ENCODE measurements at places on chromosomes 2 and 18.

- H3K27ac ChIP-seq, result peak overlapping the region; percentile 78
- no peak overlapping the region for H3K4me3 ChIP-seq
- H3K36me3 ChIP-seq, result no peaks in the 10 kb centered on the region
- peaks cover 17% of the 10 kb centered on the region for H3K4me1 ChIP-seq
- H3K27me3 ChIP-seq, result no peaks in the 10 kb centered on the region
- peak; percentile 66 for DNase-seq
Observed at GRCh38 chr2:163347982-163348856, 387.6 kb downstream of the FIGN start.

DNA sequence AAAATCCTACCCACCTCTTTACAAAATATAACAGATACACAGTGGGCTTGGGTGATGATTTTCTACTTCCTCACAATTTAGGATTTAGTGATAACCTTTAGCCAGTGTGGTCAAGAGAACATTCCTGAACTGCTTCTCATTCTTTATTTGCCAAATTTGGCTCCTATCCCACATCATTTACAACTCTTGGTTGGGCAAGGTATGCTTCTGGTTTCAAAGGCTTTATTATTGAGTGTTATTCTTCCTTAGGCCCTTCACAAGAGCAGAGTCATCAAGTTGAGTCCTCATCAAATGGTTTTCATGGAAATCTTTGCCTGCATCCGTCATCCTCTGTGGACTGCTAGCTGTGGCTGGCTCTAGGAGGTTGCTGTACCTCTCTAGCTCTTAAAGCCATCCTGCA is 472.0 kb upstream of the ETAA1 start:
- H3K4me1 ChIP-seq, result no peaks in the 10 kb centered on the region
- DNase-seq, result no peak
- no peak overlapping the region for H3K4me3 ChIP-seq
- H3K27ac ChIP-seq, result no peak overlapping the region
- H3K27me3 ChIP-seq, result no peaks in the 10 kb centered on the region

GRCh38 chr2:187567126-187567525 is 12.9 kb upstream of the TFPI start:
- no peak for DNase-seq
- H3K4me3 ChIP-seq, result no peak overlapping the region

DNA sequence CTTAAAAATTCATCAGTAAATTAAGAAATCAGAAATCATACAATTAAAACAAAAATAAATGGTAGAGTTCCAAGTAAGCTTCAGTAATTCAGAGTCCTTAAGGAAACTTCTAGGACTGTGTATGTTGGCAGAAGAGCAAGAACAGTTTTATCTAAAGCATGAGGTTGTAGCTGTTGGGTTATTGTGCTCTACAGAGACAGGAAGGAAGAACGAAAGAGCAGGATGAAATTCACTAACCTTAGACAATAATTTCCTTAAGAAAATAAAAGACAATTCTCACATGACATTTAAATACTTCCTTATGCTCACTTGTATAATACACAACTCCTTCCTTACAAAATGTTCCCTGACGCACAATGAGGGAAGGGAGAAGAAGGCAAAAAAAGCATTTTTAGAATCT is 133.4 kb downstream of the STK39 start:
- no peak overlapping the region for H3K27ac ChIP-seq
- no peaks in the 10 kb centered on the region for H3K36me3 ChIP-seq
- H3K4me3 ChIP-seq, result no peak overlapping the region

DNA sequence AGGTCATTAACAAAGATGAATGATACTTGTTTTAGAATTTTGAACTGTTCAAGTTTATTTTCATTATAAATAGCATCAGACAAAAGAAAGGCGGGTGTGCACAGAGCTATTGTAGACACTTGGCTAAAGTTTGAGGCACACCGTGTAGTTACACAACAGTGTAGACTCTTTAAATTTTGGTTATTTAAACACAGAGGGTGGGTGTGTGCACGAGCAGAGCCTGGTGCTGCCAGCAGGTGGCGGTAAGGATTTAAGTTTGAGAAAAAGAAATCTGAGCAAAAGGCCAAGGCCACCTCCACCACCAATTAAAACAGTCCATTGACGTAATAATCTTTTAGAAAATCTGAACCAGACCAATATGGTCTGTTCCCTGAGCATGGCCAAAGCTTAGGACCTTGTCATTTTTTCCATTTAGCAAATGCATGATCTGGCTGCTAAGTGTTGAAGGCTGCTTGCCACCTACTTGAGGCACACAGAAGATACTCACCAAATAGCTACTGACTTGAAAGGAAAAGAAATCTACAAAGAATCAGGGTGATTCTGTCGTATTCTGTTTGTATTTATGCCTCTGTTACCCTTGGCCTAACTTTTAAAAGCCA is 14.3 kb downstream of the COPS7B start:
- no peaks in the 10 kb centered on the region for H3K27me3 ChIP-seq
- no peak overlapping the region for H3K27ac ChIP-seq
- H3K4me1 ChIP-seq, result no peaks in the 10 kb centered on the region
- H3K4me3 ChIP-seq, result no peak overlapping the region

- H3K4me3 ChIP-seq, result no peak overlapping the region
- H3K36me3 ChIP-seq, result no peaks in the 10 kb centered on the region
- no peaks in the 10 kb centered on the region for H3K27me3 ChIP-seq
- no peak for DNase-seq
Observed at GRCh38 chr2:235187806-235188205, 236.0 kb downstream of the SH3BP4 start.

Measured in Caco-2 (cell line).